ENCODE measurements at places on chromosomes 6 and 20.

- DNase-seq = no peak
These were observed 86.2 kb downstream of the AHI1 start for GRCh38 chr6:135411339-135411738.

DNA sequence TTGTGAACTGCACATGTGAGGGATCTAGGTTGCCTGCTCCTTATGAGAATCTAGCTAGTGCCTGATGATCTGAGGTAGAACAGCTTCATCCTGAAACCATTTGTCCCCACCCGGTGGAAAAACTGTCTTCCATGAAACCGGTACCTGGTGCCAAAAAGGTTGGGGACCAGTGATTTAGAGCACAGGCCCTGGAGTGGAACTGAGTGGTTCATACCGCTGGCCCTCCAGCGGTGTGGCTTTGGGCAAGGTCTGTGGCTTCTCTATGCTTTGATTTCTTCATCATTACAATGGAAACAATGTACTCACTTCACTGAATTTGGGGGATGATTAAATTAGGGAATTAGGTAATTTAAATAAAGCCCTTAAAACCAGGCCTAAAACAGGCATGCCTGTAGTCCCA lies 36.3 kb downstream of the CD164 start:
- DNase-seq = no peak

DNA sequence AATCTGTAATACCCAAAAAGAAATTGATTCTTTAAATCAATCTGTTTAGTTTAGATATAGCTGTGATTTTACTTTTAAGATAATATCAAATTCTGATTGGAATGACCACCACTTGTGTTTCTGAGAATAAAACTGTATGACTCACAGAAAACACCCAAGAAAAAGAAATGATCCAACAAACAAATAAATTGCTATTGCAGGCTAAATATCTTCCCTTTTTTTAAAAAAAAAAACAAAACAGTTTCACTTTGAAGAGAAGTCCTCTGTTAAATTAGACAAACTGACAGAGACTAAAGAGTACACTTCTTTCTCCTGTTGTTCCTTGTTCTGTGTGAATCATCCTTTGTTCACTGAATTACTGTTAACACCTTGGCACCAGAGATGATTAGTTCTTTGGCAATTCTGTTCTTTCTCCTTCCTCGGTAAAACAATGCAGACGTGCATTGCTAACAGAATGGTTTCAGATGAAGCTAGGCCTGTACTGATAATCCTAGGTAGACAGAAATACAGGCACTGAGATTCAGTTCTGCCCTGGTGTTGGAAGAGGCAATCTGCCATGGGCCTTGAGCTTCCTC lies 895.2 kb upstream of the CITED2 start:
- DNase-seq = no peak

GRCh38 chr20:23636908-23637281 lies 860 bp downstream of the CST3 start:
- no peak for DNase-seq

GRCh38 chr20:63835021-63835858 lies 4.2 kb upstream of the ZBTB46 start:
- DNase-seq = peak; percentile 98

DNA sequence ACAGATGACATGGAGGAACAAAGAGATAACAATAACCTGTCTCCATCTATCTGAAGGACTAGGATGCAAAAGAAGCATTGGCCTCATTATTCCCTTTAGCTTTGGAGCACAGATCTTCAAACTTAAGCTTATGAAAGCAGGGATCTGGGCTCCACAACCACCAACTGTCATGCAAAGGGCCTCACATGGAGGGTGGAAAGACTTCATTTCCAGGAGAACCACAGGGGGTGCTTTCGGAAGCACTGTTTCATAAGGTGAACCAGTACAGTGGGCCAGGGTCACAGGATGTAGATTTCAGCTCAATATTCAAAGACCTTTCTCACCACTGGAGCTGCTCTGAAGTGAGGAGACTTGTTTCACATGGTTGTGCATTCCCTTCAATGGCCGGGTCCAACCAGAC lies 55.1 kb upstream of the MYB start:
- no peak for DNase-seq

DNA sequence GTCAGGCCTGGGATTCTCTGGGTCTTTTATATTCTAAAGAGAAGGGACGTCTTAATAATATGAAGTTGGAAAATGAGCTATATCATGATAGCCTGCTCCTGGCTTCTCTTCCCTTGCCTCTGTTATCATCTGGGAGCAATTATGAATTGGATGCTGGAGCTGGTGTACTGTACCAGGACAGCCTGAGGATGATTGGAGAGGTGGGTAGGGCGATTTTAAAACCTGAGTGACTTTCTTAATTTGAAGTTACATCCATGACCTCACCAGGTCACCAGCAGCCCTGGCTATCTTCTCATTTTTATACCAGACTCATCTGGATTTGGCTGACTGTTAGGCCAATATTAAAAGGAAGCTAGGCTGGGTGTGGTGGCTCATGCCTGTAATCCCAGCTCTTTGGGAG lies 317.6 kb downstream of the CLIC5 start:
- no peak for DNase-seq

DNA sequence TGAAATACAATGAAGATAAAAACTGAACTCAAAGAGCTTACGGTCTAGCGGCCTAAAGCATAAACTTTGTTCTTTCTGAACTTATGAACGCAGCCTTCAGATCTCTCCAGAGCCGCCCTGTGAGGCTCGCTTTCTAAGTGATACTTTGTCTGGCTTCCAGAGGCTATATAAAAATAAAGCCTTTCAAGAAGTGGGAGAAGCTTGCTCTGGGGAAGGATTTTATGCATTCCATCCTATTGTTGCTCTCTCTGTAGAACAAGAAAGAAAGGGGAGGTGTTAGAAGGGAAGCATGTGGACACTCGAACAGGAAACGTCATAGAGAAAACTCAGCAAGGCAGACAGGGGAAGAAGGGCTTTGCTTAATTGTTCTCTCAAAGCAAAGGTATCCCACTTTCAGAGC lies 77.0 kb downstream of the TBX18 start:
- DNase-seq = no peak

GRCh38 chr20:61645732-61646131 lies 393.7 kb downstream of the CDH4 start:
- no peak for DNase-seq

GRCh38 chr6:31401403-31401802 lies 2.0 kb upstream of the MICA start:
- no peak for DNase-seq

GRCh38 chr6:118876814-118877213 lies 17.1 kb upstream of the ASF1A start:
- no peak for DNase-seq

DNA sequence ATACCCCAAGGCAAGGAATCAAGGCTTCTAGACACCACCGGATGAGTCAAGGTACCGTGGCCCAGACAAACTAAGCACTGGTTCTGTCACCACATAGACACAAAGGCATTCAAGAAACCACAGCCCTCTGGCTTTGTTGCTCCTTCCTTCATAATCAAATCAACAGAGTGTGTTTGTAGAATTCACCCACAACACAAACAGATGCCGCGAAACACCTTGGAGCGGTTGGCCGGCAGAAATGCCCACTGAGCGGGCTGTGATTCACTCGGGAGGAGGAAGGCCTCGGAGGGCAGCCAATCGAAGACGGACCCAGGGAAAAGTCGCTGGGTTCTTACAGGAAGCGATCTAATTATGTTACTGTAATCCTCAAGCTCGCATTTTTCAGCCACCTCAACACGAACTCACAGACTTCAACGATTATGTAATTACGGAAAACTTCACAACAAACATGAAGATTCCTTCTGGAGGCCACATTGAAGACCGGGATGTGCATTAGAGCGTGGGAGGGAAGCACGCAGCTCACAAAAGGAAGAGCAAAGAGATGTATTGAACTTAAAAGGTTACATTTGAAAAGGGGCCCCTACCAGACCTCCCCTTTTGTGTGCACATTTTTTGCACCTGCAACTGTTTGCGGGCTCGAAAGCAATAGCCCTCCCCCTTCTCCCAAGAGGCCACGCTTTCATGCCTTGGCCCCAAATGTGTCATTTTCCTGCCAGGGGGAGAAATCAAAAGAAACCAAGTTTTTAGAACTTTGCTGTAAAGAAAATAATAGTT lies 184.7 kb upstream of the PREP start:
- no peak for DNase-seq

DNA sequence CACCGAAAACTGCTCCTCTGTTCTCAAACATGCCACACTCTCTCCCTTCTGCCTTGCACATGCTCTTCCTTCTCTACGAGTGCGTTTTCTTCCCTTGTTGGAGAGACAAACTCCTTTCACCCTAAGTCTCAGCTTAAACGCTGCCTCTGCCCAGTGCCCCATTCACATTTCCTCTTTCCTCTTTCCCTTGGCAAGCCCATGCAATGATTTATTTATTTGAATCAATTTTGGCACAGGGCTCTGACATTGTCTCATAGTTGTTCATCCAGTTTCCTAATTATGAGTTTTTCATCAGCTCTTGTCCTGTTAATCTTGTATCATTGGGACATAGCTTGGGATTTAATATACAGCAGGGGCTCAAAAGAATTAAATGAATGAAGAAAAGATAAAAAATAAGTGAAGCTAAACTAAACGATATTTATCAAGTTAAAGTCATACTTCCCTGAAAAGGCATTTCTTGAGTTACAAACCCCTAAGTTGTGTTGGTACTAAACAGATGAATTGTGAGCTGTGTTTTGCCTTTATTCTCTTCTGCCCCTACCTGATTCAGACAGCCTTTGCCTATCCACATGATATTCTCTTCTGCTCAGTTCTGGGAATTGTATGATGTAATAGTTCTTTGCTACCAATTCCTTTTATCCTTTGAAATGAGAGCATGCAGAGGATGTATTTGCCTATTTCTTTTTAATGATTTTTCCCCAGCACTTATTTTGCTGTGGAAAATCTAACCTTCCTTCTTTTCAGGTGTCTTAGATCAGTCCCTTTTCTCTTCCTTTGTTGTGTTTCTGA lies 704.4 kb downstream of the UTRN start:
- no peak for DNase-seq

GRCh38 chr6:25179051-25179778 lies 100.0 kb upstream of the CARMIL1 start:
- DNase-seq = no peak

DNA sequence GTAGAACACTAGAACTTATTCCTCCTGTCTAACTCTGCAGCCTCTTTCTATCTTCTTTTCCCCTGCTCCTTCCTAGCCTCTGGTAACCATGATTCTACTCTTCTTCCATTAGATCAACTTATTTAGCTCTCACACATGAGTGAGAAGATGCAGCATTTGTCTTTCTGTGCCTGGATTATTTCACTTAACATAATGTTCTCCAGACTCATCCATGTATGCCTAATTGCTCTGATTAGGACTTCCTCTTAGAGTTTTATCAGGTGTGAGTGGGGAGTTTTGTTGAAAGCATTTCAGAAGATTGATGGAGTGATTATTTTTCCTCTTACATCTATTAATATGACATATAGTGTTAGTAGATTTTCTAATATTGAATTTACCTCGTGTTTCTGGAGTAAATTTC lies 140.4 kb downstream of the CDKAL1 start:
- no peak for DNase-seq

DNA sequence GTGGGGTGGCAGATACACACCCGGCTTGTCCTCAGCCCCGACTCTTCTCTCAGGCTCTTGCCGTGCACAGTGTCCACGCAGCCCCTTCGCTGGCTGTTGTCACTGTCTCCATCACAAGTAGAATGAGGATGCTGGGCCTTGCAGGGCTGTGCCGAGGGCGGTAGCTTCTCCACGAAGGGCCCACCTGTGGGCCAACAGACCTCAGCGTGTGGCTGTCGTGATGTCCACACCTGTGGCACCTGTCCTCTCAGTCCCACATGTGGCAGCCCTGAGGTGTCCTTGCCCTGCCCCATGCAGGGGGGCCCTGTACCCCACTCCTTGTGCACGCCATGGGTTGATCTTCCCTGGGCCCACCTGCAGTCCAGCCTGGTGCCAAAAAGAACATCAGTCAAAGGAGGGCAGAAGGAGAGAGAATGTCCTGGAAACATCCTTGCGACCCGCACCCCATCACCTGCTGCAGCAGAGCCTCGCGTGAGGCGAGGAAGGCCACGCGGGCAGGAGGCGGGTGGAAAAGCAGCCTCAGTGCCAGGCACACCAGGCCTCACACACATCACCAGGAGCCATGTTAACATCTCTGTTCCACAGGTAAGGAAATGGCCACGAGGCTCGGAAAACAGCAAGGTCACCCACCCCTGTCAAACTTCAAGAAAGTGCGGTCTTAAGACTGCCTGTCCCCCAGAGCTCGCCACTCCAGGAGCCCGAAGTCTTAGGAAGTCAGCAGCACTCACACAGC lies 22.3 kb upstream of the AFDN start:
- DNase-seq = no peak
